Activated CD4-positive, alpha-beta memory T cell treated with anti-CD3 and anti-CD28 coated beads, Interleukin-2, amount 10 ng/mL, durations not matched to agents 7 days and 5 days (primary cell): ENCODE measurements at places on chromosomes 2 and 18. TPM values are rescaled to one million over a fixed set of nuclear protein-coding genes. Genes with fewer than 3 reads are reported as not detected.

DNA sequence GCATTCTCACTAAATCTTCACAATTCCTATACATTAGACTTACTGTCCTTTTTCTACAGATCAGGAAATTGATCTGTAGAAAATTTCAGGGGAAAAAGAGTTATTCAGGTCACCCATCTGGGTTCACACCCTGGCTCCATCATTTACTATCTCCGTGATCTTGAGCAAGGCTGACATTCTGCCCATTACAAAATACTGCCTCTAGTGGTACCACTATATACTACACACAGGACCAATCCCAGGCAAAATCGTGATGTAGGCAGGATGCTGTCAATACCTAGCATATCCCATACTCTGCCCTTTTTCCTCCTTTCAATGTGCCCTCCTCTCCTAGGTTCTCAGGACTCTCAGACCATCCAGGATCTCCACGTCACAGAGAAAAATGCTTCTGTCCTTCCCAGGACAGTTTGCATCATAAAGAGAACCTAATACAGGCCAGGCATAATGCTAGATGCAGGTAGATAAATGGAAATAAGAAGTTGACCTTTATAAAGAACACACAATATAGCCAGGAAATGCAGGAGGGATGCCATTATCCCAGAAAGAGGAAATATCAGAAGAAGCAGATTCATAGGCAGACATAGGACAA, 101.9 kb downstream of the CDH20 start:
- no peak for DNase-seq

The CNOT9 gene
- 77.1 TPM for total RNA-seq

- no peak for DNase-seq
Measured at GRCh38 chr2:157470321-157470720, 26.4 kb upstream of the CYTIP start.

The PTPRM gene
- total RNA-seq: 12.3 TPM

DNA sequence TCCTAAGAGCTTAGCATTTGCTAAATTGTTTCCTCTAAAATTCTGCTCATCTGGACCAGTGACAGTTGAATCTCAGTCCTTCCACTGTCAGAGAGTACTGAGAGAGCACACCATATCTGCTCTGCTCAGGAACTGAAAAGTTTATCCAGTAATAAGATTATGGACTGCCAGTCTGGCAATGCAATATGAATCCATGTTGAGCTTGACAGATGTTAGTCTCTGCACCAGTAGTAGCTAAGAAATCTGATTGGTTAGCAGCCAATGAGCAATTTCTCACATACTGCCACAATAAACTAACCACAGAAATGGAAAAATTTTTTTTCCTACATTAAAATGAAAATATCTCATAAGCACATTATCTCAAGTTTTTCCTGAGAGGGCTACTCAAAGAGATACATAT, 2.3 kb downstream of the PRKD3 start:
- no peak for DNase-seq
